Activated CD4-positive, alpha-beta T cell treated with anti-CD3 and anti-CD28 coated beads, Interleukin-2, amount 10 ng/mL, durations not matched to agents 24 days and 14 days (primary cell): ENCODE measurements at places on chromosomes 1 and 21.

DNA sequence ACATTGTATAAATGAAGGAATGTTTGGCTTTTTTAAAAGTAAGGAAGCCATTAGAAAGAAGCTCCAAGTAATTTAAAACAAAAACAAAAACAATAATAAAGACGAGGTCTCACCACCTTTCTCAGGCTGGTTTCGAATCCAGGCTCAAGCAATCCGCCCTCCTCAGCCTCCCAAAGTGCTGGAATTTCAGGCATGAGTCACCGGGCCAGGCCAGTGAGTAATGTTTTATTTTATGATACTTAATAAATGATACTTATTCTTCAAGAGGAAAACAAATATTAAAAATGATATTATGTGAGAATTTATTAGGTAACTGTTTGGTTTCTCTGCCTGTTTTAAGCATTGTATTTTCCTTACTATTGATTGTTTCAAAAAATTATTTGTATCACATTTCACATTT, 201.4 kb upstream of the BRINP3 start:
- no peak for DNase-seq

GRCh38 chr1:17887661-17888371, 132.7 kb downstream of the ACTL8 start:
- no peak for DNase-seq

- DNase-seq, result no peak
Observed at GRCh38 chr21:15993951-15994350, 264.2 kb downstream of the USP25 start.

DNA sequence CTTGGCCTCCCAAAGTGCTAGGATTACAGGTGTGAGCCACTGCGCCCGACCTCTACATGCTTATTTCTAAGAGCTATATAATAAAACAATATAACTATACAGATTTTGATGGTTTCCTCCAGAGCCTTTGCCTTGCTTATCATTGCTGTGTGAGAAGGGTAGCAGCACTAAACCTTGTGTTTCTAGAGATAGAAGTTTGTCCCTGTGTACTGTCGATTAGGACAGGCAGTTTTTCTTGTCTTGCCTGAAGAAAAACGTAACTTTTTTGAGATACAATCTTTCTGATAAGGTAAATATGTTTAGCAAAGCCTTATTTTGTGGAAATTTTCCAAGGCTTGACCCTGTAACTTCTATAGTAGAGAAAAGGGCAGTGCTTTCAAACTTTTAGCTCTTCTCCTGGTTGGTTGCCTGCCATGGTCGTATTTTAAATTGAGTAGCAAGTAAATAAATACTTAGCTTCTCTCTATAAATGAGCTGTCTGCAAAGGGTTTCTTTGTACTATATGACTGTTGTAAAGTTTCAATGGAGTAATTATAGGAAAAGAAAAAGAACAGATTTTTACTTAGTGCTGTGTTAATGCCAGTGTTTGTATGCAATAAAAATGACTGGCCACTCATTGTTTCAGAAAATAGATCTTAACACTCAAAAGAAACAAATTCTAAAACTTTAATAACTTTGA, 86.4 kb upstream of the CACYBP start:
- DNase-seq, result no peak

DNA sequence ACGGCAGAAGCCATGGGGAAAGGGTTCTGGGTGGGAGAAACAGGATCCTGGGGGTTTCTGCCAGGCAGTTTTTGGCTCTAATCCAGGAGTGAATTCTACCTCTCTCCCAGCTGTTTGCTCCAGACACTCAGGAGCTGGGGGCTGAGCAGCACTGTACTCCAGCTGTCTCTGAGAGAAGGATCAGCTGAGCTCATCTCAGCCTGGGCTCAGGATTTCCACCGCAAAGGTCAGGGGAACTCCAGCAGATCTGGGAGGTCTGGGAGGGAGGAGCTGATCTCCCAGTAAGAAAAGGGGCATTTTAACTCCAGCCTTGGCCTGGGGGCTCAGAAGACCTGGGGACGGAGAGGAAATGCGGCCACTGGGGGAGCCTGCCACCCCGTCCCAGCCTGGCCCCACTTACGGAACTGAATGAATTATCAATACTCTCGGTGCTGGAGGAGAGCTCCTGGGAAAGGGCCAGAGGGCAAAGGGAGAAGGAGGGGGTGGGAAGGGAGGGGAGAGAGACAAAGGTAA, 17.3 kb downstream of the PI4KB start:
- no peak for DNase-seq

- no peak for DNase-seq
Observed at GRCh38 chr1:209095627-209096595, 487.6 kb upstream of the CAMK1G start.

- DNase-seq, result no peak
Observed at GRCh38 chr1:16120407-16120806, 35.5 kb downstream of the EPHA2 start.

- no peak for DNase-seq
Observed at GRCh38 chr1:88509379-88509778, 174.7 kb upstream of the PKN2 start.

GRCh38 chr1:17586172-17586964, 46.9 kb downstream of the ARHGEF10L start:
- no peak for DNase-seq

DNA sequence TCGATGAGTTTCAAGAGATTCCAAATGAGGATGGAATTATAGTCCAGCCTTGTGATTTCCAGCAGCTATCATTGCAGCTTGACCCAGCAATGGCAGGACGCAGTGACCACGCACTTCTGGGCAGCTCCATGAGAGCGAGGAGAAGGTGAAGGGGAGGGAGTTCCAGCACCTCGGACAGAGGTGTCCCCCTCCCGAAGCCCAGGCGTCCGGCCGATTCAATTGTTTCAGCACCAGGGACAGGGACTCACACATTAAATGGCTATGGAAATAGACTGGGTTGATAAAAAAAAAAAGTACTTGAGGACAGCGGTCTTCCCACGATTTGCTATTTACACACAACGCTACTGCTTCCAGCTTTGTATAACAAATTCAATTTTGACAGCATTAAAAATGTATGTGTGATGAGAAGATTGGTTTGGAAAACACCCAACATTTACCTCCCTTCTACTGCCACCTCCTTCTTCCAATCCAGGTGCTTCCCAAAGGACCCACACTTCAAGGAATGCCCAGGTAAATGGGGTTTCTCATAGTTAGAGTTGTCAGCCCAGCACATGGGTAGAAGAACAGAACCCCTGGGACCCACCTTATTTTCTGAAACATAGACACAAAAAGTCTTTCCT, 71.8 kb downstream of the DISP3 start:
- DNase-seq, result peak; percentile 84

- no peak for DNase-seq
Observed at GRCh38 chr21:22319435-22319834, 1321.2 kb downstream of the NCAM2 start.

- no peak for DNase-seq
Observed at GRCh38 chr1:109792056-109792831, 28.5 kb upstream of the EPS8L3 start.

DNA sequence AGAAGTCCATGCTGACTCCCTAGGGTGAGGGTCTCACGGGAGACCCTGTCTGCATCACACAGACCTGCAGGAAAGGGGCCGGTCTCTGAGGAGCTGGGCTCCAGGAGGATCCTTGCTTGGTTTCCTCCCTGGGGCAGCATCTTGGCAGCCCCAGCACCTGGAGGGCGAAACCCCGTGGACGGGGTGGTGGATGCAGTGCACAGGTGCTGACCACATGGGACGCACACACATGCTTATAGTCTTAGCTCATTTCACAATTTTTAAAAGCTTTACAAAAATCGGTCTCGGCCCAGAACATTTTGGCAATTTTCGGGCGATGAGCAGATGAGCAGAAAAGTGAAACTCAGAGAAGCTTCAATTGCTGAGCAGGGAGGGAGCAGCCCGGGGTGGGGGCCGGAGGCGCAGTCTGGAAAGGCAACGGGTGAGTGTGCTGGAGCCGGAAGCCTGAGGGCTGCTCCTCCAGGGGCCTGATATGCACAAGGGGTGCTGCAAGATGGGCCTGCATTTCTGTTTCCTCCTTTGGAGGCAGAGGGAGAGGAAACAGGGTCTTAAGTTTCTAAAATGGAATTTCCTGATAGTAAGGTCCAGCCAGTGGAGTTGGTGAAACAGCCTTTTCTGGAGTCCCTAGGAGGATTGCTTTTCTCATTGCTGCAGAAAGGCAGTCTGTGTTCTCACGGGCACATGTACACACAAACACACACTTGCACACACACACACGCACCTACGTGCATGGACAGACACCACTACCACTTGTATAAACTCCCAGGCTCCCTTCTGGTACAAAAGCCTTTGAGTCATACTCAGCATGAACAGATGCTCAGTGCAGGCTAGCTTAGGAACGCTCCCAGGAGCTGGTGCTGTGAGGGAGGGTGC, 60.6 kb downstream of the SCCPDH start:
- DNase-seq, result peak; percentile 69

- DNase-seq, result no peak
Observed at GRCh38 chr1:42145389-42145716, 7.9 kb upstream of the GUCA2B start.

DNA sequence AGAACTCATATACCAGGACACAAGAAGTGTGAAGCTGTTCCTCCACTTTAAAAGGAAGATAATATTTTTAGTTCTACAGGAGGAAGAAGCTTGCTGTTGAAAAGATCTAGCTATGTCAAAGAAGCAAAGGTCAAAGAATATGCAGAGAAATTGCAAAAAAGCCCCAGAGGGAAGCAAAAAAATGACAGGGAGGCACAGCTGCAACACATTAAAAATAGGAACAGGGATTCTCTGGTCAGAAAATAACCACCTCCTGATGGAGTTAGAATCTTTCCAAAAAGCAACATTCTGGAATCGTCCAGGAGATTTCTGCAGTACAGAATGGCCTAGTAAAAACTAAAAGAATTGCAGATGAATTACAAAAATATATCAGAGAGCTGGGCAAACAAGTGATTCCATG, 238.9 kb upstream of the PRMT6 start:
- DNase-seq, result no peak

GRCh38 chr1:78090472-78091133, 44.8 kb downstream of the GIPC2 start:
- no peak for DNase-seq

DNA sequence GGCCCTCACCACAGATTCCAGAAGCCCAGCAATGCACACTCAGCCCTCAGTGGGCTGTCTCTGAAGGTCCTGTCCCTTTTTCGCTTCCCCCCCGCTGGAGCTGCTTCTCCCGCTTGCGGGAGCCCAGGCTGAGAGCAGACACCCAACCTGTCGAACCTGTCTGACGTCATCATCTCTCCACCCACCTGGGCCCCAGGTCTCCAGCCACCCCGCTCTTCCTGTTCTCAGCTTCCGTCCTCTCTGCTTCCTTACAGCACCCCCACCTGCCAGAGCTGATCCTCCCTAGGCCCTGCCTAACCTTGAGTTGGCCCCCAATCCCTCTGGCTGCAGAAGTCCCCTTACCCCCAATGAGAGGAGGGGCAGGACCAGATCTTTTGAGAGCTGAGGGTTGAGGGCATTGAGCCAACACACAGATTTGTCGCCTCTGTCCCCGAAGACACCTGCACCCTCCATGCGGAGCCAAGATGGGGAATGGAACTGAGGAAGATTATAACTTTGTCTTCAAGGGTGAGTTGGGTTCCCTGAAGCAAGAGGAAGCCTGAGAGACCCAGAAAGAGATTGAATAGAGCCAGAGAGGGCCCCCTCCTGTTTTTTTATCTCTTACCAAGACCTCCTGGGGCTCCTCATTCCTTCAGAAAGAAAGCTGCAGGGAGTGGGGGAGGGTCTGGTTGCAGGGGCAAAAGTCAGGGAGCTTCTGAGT, at the start of gene RAB25:
TSS of gene RAB25 (plus strand) at position 224 of the 700 bp plus-strand sequence. CDS start at position 465, 241 bp downstream.
- no peak for DNase-seq

DNA sequence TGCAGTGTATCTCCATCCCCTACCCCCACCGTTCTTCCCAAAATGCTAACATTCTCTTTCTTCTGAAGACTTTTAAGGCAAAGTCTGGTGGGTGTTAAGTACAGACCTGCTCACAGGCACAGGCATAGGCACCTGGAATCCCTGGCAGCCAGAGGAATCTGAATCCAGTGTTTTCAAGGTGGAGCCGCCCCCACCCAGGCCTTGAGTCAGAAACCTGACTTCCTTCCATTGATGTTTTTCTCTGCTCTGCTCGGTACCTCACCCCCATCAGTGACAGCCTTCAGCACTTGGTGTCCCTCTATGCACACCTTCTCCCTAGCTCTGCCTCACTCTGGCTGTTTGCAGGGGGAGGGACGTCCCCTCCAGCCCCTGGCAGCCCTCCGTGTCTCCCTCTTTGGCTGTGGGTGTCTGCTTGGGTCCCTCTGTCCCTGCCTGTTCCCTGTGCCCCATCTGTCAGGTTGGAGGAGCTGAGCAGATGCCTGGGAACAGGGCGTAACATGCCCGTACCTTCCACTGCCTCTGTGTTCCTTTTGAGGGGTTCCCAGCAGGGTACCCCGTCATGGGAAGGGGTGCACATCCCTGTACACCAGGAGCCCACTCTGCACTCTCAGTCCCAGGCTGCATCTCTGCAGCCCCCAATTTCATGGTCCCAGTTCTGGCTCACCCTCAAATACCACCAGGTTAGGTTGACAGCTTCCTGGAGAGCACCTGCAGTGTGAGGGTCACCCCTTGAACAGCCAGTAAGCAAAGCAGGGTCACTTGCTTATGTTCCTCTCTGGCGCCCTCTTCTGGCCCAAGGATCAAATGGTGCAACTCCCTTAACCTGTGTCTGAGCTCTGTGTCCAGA, 6.7 kb downstream of the NCDN start:
- DNase-seq, result peak; percentile 94

DNA sequence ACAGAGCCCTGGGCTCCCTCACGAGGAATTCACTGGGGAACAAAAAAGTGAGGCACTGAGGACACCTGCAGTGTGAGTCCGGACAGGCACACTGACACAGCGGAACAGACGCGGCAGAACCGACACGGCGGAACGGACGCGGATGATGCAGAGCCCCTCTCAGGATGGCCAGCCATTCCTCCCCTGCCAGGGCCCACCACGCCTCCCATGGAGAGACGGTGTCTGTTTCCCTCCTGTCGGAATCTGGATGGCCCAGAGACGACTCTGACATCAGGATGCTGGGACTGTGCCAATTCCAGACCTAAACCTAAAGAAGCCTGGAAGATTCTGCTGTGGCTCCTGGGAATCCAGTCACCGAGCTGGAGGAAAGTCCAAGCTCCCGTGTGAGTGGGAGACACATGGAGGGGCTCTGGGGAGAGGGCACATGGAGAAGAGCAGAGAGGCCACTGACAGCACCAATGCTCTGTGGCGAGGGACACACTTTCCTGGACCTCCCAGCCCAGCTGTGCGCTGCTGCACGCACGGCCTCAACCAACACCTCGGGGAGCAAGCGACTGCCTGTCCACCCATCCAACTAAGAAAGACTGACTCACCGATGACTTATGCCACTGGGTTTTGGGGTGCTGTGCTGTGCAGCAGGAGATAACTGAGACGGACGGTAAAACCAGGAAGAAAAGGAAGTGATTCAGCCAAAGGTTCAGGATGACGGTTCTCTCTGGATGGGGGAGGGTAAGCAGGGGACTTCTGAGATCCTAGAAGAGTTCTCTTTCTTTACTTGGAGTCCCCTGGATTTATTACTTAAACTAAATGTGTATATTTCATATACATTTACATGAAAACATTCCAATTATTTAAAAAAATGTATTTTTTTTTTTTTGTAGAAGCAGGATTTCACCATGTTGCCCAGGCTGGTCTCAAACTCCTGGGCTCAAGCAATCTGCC, 23.3 kb downstream of the ZBTB17 start:
- peak; percentile 77 for DNase-seq

DNA sequence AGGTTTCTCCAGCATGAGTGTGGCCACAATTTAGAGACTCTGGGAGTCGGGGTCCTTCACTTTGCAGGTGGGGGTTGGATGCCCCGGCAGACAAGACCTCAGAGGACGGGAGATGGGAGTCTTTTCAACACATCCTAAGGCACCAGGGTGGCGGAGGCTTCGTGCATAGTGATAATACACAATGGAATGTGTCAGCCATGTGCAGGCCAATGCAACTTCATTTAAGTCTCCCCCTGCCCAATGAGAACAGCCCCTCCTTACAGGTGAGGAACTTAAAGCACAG, 75.9 kb upstream of the IFFO2 start:
- DNase-seq, result no peak
